Kidney epithelial cell (primary cell): ENCODE measurements at places on chromosomes 12 and 14. TPM values are rescaled to one million over a fixed set of nuclear protein-coding genes. Genes with fewer than 3 reads are reported as not detected.

GRCh38 chr14:101363261-101363555, 198.1 kb upstream of the DIO3 start:
- DNase-seq = no peak

The KCNK10 gene
- 0.04 and 0.14 TPM in 2 replicates for total RNA-seq

The WSB2 gene
- total RNA-seq = 81.1 and 92.6 TPM in 2 replicates

DNA sequence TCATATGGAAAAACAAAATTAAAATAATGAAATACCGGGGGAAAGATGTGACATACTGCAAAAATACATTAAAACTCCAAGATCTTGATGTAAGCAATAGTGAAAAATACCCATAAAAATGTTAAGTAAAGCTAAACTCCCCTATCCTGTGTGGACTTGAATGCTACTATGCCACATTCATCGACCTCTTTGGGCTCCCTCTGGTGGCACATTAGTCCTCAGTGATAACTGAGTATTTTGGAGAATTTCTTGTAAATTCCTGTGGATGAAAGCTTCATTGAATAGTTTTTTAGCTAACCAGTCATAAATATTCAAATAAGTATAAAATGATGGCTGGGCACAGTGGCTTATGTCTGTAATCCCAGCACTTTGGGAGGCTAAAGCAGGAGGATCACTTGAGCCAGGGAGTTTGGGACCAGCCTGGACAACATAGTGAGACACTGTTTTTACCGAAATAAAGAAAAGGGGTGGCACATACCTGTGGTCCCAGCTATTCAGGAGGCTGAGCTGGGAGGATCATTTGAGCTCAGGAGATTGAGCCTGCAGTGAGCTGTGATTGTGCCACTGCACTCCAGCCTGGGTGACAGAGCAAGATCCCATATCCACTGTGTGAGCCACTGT, 42.4 kb upstream of the SGPP1 start:
- DNase-seq = no peak

- no peak for DNase-seq
Measured at GRCh38 chr12:43331935-43332334, 220.1 kb downstream of the ADAMTS20 start.

The SPSB2 gene
- 10.1 and 11.9 TPM in 2 replicates for total RNA-seq

The DNAJC22 gene
- total RNA-seq = 1.2 and 1.6 TPM in 2 replicates

The CAPZA3 gene
- not detected in 2 replicates for total RNA-seq

The PRPH gene
- total RNA-seq = 0.21 and 0.41 TPM in 2 replicates

DNA sequence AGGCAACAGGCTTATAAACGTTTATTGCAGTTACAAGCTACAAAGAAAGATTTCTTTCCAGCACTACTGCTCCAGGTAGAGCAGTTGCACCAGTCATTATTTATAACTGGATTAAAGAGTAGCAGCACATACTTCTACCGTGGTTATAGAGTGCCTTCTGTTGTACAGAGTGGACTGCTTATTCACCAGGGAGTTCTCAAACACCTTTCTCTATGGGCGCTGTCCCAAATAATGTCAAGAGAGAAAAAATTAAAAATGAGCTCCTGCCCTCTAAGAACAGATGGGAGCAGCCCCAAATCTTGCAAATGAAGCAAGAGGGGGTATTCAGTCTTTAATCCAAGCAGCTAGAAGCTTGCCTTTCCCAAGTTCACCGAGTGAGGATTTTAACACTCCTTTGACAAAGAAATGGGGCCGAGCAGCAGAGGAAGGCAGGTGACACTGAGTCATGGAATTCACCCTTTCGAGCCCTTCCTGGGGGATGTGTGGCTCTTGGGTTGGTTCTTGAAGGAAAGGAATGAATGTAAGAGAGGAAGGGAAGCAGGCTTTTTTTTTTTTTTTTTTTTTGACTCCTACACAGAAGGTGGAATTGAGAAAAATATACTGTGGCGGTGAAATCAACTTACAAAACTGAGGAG, 181.2 kb downstream of the PRKCH start:
- DNase-seq = no peak

GRCh38 chr12:106248846-106249371, 1.1 kb upstream of the CKAP4 start:
- DNase-seq = no peak

DNA sequence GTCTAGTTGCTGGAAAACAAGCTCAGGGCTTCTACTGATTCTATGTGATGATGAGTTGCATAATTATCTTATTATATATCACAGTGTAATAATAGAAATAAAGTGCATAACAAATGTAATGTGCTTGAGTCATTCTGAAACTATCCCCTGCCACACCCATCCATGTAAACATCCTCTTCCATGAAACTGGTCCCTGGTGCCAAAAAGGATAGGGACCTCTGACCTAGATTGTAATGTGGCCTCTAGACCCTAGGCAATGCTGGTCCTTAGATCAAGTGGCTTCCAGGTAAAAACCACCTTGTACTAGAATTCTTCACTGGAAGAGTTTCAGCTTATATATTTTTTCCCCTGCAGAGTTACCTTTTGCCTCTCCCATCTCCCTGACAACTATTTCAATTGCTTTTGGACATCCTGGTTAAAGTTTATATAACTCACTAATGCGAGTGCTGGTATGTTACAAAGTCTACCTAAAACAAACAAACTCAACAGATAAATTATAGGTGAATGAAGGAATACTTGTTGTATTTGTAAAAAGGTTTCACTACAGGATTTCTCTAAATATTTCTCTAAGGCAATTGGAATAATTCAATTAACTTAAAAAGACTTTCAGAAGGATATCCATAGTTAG, 462.5 kb downstream of the NAV3 start:
- DNase-seq = no peak

The CLEC4A gene
- 0.50 and 0.62 TPM in 2 replicates for total RNA-seq

GRCh38 chr14:105877645-105878044, 351.3 kb downstream of the TMEM121 start:
- no peak for DNase-seq

GRCh38 chr14:42023452-42023851, 416.8 kb downstream of the LRFN5 start:
- no peak for DNase-seq

The KLHL33 gene
- 0.08 TPM in 1 of 2 replicates, not detected in the other for total RNA-seq

GRCh38 chr12:67477681-67478265, 170.8 kb upstream of the DYRK2 start:
- no peak for DNase-seq

DNA sequence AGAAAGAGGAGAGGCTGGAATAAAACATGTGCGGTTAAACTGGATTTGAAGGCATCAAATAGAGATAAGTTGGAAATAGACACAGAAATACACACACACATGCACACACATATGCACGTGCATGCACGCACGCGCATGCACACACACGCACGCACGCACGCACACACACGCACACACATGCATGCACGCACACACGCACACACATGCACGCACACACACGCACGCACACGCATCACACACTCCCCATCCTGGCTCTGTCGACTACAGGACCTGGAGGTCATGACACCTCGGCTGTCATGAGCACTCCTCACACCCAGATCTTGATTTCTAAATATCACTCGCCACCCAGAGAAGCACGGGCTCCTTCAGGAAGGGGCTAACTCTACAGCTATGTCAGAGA, 51.8 kb downstream of the RIMBP2 start:
- DNase-seq = no peak

- peak; percentile 12 for DNase-seq
Measured at GRCh38 chr12:59500915-59501314, 94.9 kb upstream of the SLC16A7 start.

GRCh38 chr14:51607711-51608110, 44.0 kb upstream of the FRMD6 start:
- no peak for DNase-seq

The PRIMA1 gene
- total RNA-seq = not detected in 2 replicates

GRCh38 chr12:122921917-122922316, 26.0 kb upstream of the VPS37B start:
- DNase-seq = no peak

DNA sequence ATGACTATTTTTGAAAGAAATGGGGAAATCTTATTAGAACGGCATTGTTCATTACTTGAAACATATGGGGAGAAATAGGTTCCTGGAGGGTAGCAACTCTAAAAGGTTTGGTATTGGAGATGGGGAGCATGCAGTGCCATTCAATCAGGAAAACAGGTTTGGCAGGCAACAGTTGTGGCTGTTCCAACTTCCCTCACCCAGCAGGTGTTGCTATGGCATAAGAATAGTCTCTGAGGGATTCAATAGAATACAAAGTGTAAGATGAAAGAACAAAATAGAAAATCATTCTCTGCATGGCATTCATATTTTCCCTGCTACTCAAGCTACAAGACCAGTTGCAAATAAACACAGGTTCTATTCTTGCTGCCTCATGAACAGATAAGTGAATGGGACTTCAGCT, 393.3 kb upstream of the RPL10L start:
- DNase-seq = no peak

- no peak for DNase-seq
Measured at GRCh38 chr12:15411842-15412241, 89.5 kb downstream of the PTPRO start.

GRCh38 chr14:42277840-42278239, 671.2 kb downstream of the LRFN5 start:
- no peak for DNase-seq

GRCh38 chr12:123905319-123905925, 67.2 kb downstream of the CCDC92 start:
- DNase-seq = peak; percentile 18

The SDSL gene
- 9.1 and 14.5 TPM in 2 replicates for total RNA-seq

GRCh38 chr14:103961928-103962578, 19.7 kb upstream of the RD3L start:
- DNase-seq = no peak
